ENCODE measurements at places on chromosomes 1 and 21.
A peak's percentile ranks its signal among the peaks of the same experiment; 100 is the strongest.

- DNase-seq: no peak
These were observed 157.3 kb downstream of the KCNJ6 start for GRCh38 chr21:37758982-37759381.

DNA sequence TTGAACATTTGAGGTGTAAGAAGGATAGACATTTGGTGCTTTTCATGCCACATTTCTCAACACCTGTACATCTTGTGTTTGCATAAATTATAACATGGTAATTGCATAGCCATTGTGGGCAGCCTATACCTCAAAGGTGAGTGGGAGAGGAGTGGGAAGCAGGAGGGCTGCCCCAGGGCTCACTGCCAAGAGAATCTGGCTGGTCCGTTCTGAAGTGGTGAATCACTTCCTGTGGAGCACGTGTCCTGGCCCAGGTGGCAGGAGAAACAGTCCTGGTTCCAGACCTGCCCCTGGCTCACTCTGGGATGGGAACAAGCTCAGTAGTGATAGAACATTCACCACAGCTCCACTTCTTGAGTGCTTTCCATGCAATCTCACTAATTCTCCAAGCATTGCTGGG lies 11.6 kb upstream of the OLFML2B start:
- DNase-seq: no peak

DNA sequence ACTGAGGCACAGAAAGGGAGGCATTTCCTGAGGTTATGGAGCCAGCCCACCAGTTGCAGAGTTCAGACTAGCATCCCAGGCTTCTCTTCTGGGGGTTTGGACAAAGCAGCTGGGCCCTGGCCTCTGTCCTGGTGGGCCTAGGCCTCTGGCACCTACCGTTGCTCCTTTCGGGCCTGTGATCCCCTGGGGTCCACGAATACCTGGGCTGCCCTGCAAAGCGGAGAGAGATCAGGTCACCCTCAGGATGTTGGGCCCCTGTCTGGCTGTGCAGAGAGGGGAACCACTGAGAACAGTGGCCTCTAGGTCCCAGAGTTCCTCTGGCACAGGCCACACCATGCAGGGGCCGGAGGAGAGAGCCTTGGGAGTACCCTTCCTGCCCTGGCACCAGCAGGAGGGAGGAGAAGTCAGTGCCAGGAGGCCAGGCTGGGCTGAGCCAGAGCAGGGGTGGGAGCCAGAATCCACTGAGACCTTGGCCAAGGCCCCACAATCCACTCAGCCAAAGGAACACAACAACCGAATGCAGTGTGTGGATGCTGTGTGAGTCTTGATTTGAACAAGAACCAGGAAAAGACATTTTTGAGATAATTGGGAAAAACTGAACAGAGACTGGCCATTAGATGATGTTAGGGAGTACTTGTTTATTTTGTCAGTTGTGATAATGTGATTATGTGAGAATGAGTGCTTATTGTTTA lies 8.9 kb downstream of the COL9A2 start:
- DNase-seq: peak; percentile 45

- DNase-seq: peak; percentile 92
These were observed 676 bp downstream of the MORC3 start for GRCh38 chr21:36320421-36321324.

GRCh38 chr21:30689822-30690221 lies 28.8 kb downstream of the KRTAP21-3 start:
- DNase-seq: no peak
